Astrocyte (in vitro differentiated cells and primary cell): ENCODE measurements at places on chromosomes 13 and 19.

DNA sequence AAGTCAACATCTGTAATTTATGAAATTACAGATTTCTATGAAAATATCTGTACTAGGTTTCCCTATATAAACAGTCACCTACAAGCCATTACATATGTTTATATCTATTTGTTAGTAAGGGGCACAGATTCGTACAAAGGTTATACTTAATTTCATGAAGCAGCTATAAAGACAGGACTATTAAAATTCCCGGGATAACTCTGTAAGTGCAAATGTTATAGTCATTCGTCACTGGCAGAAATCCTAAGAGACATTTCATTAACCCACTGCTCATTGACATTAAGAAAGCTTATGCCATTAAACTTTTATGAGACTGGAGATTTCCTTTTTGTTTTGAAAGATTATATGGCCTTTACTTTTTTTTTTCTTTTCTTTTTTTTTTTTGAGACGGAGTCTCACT is 122.9 kb downstream of the MYO16 start:
- DNase-seq: no peak

GRCh38 chr13:62067821-62068220 is 652.2 kb upstream of the PCDH20 start:
- DNase-seq: no peak

GRCh38 chr13:30608364-30608763 is 9.4 kb upstream of the USPL1 start:
- DNase-seq: no peak

DNA sequence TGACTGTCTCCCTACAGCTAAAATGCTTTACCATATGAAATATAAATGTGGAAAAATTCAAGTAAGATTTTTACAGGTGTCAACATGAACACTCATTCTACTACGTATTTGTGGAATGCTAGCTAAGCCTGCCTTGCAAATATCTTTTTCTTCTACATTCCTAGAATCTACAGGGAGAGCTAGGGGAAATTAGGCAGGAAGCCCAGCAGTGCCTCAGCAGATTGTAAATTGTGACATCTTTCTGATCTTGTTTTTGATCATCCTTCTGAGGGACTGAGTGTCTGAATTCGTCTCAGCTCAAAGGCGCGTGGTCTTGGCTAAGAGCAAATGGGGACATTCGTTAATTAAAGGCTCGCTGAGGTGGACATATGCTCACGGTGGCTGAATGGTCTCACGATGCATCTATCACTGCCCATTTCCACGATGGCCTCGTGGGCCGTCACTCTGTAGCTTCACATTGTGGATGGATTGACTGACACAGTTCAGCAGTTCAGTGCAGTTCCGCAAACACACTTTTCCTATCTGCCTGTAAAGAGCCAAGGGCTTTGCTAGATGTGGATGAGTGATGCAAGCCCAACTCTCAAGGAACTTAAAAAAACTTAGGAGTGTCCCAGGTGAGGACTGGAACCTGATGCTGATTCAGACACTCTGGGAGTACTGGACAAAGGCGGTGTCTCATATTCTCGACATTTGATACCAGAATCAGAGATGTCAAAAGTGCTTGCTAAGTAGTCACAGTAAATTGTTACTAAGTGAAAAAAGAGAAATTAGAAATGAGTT is 562.5 kb downstream of the EFNB2 start:
- DNase-seq: no peak

DNA sequence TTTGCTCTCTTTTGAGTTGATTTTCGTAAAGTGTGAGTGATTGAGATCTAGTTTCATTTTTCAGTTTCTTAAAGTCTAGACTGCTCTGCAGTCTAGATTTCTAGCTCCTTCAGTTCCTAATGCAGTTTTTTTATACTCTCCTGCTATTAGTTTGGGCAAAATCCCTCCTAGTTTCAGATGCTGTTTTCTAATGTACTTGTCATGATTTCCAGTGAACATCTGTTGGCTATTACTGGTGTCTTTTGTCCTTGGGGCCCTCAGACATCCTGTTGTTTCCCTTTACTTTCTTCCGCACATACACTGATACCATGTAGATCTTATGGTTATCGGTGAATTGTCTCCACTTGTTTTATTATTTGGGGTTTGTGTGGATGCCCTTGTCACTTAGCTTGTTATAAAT is 292.1 kb downstream of the TDRD3 start:
- DNase-seq: no peak
